ENCODE measurements at places on chromosomes 1 and 21.

DNA sequence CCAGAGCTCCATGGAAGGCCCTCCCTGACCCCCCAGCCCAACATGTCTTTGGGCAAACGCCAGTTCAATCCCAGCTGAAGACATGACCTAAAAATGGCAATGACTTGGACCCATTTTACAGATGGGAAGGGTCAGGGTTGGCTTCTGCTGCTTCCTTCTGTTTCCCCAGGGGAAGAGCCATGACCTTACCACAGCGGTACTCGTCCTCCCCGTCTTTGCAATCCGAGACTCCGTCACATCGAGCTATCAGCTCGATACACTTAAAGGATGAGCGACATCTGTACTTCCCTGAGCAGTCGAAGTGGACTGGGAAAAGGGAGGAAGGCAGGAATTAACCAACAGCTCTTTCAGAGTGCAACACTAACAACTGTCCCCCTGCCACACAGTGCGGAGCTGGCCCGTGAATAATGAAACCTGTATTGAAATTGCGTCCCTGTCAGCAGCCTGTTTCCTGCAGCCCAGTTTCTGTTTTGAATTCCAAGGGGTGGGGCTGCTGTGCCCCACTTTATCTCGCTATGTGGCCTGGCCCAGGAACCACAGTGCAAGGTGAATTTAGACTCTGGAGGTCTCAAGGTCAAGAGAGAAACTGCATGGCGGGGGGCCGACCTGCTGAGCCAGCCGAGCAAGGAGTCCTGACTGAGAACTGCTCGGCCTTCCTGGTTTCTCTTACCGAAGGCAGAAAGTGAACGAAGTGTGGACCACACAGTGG lies 7.0 kb downstream of the TMPRSS3 start:
- no peak for DNase-seq

- no peak for DNase-seq
Measured at GRCh38 chr21:29155118-29155932, 24.9 kb downstream of the MAP3K7CL start.

- no peak for DNase-seq
Measured at GRCh38 chr1:177346790-177347359, 176.1 kb downstream of the BRINP2 start.

GRCh38 chr1:211478801-211479578 lies 13.0 kb downstream of the RD3 start:
- DNase-seq, result no peak

- no peak for DNase-seq
Measured at GRCh38 chr1:163240705-163241104, 38.0 kb upstream of the RGS5 start.

DNA sequence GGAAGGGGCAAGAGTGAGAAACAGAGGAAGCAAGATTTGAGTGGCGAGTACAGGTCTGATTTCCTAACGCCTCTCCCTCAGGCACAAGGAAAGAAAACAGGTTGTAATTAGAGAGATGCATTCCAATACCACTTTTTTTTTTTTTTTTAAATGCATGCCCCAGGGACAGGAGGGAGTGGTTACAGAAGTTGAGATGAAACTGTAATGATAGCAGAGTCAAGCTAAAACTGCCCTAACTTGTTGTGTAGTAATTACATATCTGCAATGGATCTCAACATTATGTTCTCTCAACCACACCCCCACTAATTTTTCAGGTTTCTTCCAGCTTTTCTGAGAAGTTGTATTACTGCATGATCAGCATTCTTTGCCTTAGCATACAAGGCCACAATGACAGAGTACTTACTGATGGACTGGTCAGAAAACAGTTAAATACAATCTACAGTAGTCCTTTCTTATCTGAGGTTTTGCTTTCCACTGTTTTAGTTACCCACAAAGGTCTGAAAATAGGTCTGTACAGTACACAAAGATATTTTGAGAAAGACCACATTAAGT lies 5.5 kb downstream of the ETV3 start:
- no peak for DNase-seq

Data from B cell (primary cell).